MCF 10A (cell line): ENCODE measurements at places on chromosomes 16 and 17. TPM values are rescaled to one million over a fixed set of nuclear protein-coding genes. Genes with fewer than 3 reads are reported as not detected.

GRCh38 chr16:85081038-85081437, 31.2 kb downstream of the CIBAR2 start:
- H3K36me3 ChIP-seq = peaks cover 12% of the 10 kb centered on the region
- no peak overlapping the region for H3K27ac ChIP-seq
- DNase-seq = no peak
- no peaks in the 10 kb centered on the region for H3K4me1 ChIP-seq
- H3K27me3 ChIP-seq = no peaks in the 10 kb centered on the region
- H3K4me3 ChIP-seq = no peak overlapping the region

DNA sequence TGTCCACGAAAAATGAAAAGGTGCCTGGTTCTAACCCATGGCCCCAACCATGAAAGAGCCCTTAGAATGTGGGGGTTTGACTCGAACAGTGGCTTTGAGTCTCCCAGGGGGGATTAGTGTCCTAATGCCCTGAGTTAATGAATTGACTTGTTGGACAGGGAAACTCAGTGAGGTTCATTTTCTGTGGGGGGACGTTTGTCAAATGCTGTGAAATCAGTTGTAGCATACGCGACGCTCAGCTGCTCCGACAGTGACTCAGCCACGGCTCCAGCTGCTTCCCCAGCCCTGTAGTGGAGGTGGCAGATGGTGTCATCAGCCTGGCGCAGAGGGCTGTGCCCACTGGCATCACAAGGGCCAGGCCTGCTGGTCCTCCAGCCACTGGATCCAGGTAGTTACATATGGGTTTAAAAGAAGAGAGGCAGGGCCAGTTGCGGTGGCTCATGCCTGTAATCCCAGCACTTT, 3.9 kb upstream of the TMEM235 start:
- peaks cover 22% of the 10 kb centered on the region for H3K36me3 ChIP-seq
- DNase-seq = no peak
- H3K4me1 ChIP-seq = no peaks in the 10 kb centered on the region
- H3K27me3 ChIP-seq = peaks cover 14% of the 10 kb centered on the region

DNA sequence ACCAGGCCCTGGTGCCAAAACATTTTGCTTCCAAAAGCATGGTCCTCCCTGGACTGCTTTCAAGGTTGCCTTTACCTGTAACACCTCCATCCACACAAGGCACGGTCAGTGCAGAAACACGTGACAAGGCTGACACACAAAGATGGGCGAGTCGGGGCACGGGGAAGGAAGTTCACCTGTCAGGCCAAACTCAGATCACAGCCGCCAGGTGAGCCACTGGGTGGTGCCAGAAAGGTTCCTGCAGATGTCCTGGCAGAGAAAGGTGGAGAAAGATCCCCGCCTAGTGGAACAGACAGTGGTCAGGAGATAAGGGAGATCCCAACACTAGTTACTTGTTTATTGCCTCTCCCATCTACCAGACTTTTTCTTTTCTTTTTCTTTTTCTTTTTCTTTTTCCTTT, 155.3 kb downstream of the AIPL1 start:
- H3K27ac ChIP-seq = no peak overlapping the region
- peaks cover 61% of the 10 kb centered on the region for H3K27me3 ChIP-seq
- H3K4me1 ChIP-seq = no peaks in the 10 kb centered on the region

DNA sequence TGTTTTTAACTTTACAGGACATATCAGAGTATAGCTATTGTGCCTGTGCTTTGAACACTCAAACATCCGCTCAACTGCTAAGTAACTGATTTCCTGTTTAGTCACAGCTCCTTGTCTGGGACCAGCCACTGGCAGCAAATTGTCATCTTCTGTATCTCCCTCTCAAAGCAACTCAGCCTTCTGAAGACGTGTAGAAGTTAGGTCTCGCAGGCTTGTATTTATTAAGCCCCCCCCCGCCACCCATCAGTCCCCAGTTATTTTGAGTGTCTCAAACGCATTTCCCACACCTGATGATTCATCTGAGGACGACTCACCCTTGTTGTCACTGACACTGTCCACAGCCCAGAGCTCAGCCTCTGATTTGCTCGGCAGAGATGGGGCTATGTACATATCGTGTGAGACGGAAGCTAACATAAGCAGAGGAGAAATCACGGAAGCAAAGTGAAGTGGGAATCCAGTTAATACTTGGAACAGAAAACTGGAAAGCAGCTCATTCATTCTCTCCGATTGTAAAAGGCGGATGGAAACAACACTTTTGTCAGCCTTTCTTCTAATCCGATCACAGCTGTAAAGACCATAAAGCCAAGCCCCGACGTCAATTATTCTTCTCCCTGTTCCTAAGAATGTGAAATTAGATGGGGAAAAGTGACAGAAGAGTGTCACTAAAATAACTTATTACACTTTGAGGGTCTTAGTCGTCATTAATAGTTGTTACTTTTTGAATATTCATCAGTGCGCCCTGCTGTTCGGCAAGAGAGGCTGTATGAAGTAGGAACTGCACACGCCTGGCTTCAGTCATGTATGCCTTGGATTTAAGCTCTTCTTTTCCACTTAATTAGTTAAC, 64.2 kb downstream of the PITPNC1 start:
- no peaks in the 10 kb centered on the region for H3K36me3 ChIP-seq
- no peaks in the 10 kb centered on the region for H3K27me3 ChIP-seq
- H3K27ac ChIP-seq = peak overlapping the region; percentile 65
- peak; percentile 69 for DNase-seq
- peak overlapping the region; percentile 35 for H3K4me3 ChIP-seq
- H3K4me1 ChIP-seq = peaks cover 15% of the 10 kb centered on the region

DNA sequence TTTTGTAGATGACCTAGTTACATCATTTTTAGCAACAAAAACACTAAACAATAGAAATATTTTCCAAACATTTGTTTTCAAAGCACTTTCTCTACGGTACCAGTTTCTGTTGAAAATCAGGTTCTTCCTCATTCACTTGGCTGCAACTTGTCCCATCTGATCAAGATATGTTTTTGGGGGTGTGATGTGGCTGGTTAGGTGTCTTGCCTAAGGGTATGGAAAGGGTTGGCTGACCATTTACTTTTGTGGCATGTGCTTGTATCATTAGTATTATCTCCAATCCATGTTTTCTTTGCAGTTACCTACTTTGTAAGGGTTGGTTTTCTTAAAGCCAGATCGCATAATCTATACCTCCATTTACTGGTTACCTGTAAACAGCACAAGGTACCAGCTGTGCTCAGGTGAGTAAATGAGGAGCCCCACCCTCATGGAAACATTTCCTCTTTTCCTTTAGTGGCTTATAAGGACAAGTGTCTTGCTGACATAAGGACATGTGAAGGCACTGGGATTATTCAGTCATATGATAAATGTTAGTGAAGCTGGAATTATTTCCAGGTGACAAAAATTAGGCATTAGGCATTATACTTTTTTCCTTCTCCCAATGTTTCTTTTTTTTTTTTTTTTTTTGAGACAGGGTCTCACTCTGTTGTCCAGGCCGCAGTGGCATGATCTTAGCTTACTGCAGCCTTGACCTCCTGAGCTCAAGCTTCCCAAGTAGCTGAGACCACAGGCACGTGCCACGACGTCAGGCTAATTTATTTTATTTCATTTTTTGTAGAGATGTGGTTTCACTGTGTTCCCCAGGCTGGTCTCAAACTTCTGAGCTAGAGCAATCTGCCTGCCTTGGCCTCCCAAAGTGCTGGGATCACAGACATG, 162.0 kb downstream of the CCDC182 start:
- H3K4me1 ChIP-seq = peaks cover 14% of the 10 kb centered on the region
- H3K36me3 ChIP-seq = peaks cover 6% of the 10 kb centered on the region
- H3K27me3 ChIP-seq = no peaks in the 10 kb centered on the region

GRCh38 chr17:45371414-45372324, 54.8 kb upstream of the MAP3K14 start:
- peaks cover 6% of the 10 kb centered on the region for H3K36me3 ChIP-seq
- peak; percentile 95 for DNase-seq
- H3K4me3 ChIP-seq = peak overlapping the region; percentile 83
- peak overlapping the region; percentile 95 for H3K27ac ChIP-seq
- no peaks in the 10 kb centered on the region for H3K27me3 ChIP-seq
- H3K4me1 ChIP-seq = peaks cover 35% of the 10 kb centered on the region

DNA sequence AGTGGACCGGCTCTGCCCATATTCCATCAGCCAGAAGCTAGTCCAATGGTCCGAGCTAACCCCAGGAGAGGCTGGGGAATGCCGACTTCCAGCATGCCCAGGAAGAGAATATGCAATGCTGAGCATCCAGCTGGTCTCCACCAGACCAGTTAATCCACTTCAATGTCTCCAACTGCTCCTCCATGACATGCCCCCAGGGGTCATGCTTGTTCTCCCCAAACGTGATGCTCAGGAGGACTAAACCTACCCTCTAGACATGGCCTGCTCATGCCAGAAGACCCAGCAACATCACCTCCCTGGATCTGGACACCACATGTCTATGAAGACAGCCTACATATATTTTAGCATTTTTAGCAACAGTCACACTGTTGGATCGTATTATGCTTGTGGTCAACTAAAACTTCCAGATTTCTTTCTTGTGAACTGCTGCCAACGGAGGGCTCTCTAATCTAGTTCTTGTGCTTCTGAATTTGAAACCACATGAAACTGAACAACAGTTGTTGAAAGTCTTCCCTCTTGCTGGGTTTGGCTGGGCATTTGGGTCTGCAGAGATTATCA, 245.1 kb downstream of the SOX9 start:
- H3K4me3 ChIP-seq = no peak overlapping the region
- H3K36me3 ChIP-seq = no peaks in the 10 kb centered on the region
- H3K4me1 ChIP-seq = peaks cover 20% of the 10 kb centered on the region
- no peaks in the 10 kb centered on the region for H3K27me3 ChIP-seq
- H3K27ac ChIP-seq = no peak overlapping the region
- no peak for DNase-seq

CTRB1 gene
- not detected in 2 replicates for total RNA-seq

SPNS2 gene
- total RNA-seq = not detected in 2 replicates
